NCI-H187 (cell line): ENCODE measurements at places on chromosomes 13 and 19.

- DNase-seq = no peak
These were observed 532.5 kb downstream of the DIAPH3 start for GRCh38 chr13:59631271-59631670.

GRCh38 chr13:58085819-58086218 is 454.3 kb downstream of the PCDH17 start:
- DNase-seq = no peak

DNA sequence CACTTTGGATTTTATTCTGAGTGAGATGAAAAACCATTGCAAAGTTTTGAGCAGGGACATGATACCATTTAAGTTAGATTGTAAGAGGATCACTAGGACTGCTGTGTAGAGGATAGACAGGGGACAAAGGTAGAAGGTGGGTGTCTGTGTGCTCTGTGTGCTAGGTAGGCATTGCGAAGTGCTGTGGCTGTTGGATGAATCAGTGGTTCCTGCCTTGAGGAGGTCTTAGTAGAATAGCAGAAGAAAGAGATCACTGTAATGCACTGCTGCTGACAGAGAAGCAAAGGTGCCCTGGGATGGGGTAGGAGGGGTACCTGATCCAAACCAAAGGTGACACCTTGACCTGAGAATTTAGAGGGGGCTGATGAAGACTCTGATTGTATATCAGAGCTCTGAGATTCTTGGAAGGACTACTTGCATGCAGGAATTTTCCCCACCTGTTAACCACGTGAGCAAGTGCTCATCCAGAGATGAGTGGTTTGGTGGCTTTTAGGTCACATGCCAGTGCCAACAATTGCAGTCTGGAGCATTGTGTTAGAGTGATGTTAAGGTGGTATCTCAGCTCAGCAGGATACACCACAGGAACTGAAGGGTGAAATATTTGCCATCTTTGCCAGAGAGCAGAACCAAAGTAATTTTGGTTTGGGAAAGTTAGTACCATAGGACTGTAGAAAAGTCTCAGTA is 10.8 kb downstream of the WASF3 start:
- DNase-seq = no peak

- no peak for DNase-seq
These were observed 17.9 kb upstream of the LILRB1 start for GRCh38 chr19:54612428-54612827.

- DNase-seq = no peak
These were observed 249.2 kb downstream of the SHISA2 start for GRCh38 chr13:25802579-25802978.

- no peak for DNase-seq
These were observed 25.0 kb upstream of the SIN3B start for GRCh38 chr19:16804176-16804575.

- no peak for DNase-seq
These were observed 41.0 kb downstream of the MBNL2 start for GRCh38 chr13:97263160-97263559.

GRCh38 chr19:7295912-7296536 is 1.8 kb upstream of the INSR start:
- no peak for DNase-seq

- no peak for DNase-seq
These were observed 355.2 kb downstream of the KCNRG start for GRCh38 chr13:50370303-50370950.

- DNase-seq = no peak
These were observed 36.6 kb upstream of the OXGR1 start for GRCh38 chr13:97030705-97031452.

DNA sequence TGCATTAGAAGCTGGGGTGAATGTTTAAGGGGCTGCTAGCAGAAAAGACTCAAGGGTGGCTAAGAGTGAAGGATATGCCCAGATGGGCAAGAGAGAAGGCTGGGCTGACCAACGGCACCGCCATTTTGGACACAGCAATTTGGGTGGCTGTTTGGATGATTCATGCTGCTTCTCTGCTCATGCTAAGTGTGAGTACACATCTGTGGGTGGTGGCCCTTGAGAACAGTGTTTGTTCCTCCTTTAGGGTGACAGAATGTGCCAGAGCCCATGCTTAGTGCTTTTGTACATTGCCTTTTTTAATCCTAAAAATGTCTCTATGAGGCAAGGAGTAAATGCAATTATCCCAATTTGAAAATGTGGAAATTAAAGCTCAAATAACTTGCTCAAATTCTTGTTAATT is 9.8 kb downstream of the CBY2 start:
- no peak for DNase-seq
